ENCODE measurements at places on chromosomes 3 and 15.

- DNase-seq: no peak
Observed at GRCh38 chr3:118988198-118989130, 46.2 kb downstream of the IGSF11 start.

DNA sequence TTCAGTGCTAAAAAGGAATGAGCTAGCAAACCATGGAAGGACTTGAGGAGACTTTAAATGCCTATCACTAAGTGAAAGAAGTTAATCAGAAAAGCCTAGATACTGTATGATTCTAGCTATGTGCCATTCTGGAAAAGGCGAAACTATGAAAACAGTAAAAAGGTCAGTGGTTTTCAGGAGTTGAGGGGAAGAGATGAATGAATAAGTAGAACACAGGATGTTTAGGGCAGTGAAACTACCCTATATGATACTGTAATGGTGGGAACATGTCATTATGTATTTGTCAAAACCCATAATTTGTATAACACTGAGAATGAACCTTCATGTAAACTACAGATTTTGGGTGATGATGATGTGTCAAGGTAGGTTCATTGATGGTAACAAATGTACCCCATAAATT, 9.6 kb upstream of the CD276 start:
- DNase-seq: no peak

GRCh38 chr15:43941555-43941954, 114.8 kb downstream of the WDR76 start:
- no peak for DNase-seq

DNA sequence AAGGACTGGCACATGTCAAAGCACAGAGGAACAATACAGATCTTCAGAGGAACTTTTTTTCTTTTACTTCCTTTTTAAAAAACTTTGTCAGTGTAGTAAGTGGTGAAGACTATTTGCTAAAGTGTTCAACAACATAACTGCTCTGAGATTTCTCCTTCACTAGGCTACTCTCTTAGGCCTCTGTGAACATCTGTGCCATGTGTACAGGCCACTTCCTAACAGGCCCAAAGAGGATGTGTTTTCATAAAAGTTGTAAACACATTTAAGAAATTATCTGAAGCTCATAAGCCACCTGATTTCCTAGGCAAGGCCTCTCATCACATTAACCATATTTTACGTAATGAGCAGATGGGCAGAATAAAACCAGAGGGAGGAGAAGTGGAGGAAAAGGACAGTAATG, 235.4 kb downstream of the FHIT start:
- no peak for DNase-seq

DNA sequence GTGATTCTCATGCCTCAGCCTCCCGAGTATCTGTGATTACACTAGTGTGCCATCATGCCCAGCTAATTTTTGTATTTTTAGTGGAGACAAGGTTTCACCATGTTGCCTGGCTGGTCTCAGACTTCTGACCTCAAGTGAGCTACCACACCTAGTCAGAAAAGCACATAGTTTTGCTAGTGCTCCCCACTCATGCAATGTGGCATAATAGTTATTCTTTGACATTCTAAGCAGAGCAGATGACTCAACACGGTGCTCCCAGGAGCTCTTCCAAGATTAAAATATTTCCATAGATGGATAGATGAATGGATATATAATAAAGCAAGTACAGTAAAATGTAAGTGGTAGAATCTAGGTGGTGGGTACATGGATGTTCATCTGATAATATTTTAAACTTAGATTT, 53.1 kb upstream of the GK5 start:
- no peak for DNase-seq

All from stimulated activated CD4-positive, alpha-beta T cell treated with anti-CD3 and anti-CD28 coated beads, Interleukin-1b, Interleukin-23, amount 100 ng/mL, for 1 hour (primary cell).